IMR-90 (cell line): ENCODE measurements at places on chromosomes 2 and 18. TPM values are rescaled to one million over a fixed set of nuclear protein-coding genes. Genes with fewer than 3 reads are reported as not detected.

DNA sequence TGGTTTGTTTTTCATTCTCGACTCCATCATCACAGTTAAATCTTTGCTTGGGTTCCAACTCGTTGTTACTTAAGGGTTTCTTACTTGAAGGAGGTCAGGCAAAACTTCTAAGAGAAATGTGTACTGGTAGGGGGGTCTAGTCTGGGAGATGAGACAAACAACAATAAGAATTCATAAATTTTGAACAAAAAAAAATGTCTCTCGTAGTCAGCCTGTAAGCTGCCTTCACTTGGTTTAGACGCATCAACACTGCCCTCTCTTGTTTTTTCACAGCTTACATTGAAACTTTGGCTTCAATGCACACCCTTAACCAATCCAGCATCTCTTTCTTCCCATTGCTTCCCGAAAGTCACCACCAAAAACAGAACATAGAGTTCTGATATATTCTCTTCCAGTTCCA, 576.4 kb upstream of the PIK3C3 start:
- H3K27me3 ChIP-seq: no peaks in the 10 kb centered on the region; the same call in 1 of the 2 replicates
- no peaks in the 10 kb centered on the region for H3K4me1 ChIP-seq
- DNase-seq: peak; percentile 70
- no peak overlapping the region for H3K27ac ChIP-seq

DNA sequence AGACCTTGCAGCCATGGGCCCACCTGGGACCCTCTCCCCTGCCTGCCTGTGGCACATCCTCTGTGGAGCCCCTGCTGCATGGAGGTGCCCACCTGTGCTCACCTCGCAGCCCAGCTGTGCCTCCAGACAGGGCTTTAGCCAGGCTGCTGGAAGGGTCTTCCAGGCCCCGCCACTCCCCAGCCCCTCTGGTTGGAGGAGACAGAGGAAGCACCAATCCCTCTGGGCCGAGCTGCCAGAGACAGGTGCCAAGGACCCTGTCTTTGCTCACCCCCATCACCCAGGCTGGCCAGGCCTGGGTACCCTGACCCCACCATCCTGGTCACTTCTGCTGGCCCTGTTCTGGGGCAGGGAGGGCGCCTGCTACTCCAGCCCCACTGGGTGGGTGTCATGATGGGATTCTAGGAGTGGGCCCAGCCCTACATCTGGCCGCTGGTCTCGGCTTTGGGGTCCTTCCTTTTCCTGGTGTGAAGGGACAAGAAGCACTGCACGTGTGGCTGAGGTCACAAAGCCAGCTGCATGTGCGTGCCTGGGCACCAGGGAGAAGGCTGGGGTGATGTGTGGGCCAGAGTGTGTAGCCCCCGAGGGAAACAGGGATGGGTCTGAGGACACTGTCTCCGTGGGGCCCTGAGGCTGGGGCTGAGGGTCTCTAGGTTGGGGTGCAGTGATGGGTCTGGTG, 9.3 kb upstream of the NEU4 start:
- H3K27ac ChIP-seq: no peak overlapping the region
- no peak overlapping the region for H3K4me3 ChIP-seq
- 0 out of 2 replicates have a peak, but pooled peaks cover 3% of the 10 kb centered on the region for H3K4me1 ChIP-seq
- peaks cover 30% of the 10 kb centered on the region for H3K27me3 ChIP-seq
- DNase-seq: no peak

DNA sequence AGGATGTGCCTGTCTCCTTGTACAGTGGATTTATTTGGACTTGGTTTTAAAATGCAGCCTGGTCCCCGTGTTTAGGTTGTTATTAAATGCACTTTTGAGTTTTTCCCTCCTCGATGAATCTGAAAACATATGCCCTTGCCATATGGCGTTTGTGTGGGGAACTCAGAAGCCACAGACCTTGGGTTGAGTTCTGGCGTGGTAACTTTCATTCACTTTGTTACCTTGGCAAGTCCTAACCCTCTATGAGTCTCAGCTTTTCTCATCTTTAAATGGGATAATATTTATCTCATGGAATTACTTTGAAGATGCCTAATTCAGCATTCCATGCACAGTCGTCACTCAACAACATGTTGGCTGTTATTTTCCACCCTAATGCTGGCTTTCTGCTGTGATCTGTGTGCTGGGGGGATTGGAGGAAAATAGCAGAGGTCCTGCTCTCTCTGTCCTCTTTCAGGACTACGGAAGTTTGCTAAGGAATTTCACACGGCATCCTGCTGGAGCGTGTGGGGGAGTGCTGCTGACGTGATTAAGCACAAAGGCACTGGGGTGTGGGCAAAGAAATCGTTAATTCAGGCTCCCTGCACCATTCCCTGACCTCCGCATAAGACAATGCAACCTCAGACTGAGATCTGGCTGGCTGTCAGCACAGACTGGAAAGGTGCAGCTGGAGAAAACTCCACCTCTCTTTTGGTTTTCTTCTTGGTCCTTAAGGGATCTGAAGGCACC, 61.7 kb downstream of the LDLRAD4 start:
- DNase-seq: no peak
- H3K27ac ChIP-seq: no peak overlapping the region
- no peak overlapping the region for H3K4me3 ChIP-seq
- no peaks in the 10 kb centered on the region; the same call in none of the 2 replicates for H3K27me3 ChIP-seq

DNA sequence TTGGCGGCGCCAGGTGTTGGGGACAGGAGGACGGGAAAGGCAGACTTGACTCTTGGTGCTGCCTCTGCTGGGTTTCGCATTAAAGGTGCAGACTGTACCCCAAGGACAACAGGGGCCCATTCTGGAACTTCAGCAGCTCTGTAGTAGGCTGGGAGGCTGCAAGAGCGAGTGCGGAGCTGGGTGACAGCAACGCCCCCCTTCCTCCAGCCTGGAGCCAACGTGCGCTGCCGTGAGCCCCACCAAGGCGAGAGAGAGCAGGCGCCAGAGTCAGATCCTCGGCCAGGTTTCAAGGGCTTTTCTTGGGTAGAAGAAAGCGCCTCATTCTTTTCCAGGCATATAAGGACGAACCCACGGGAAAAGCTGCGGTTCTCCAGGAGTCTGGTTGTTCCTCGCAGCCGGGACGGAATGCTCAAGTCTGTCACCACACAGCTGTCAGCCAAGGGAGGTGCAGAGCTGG, 1.9 kb downstream of the DOK6 start:
- H3K4me1 ChIP-seq: no peaks in the 10 kb centered on the region
- H3K27me3 ChIP-seq: peaks cover 10% of the 10 kb centered on the region

ASAP2 gene
- total RNA-seq: 19.7 and 26.9 TPM in 2 replicates

GRCh38 chr18:24992491-24992890, 359.5 kb downstream of the ZNF521 start:
- H3K27ac ChIP-seq: no peak overlapping the region
- H3K4me1 ChIP-seq: peaks cover 11% of the 10 kb centered on the region
- peak; percentile 55 for DNase-seq
- H3K4me3 ChIP-seq: no peak overlapping the region
- H3K27me3 ChIP-seq: no peaks in the 10 kb centered on the region

GRCh38 chr18:9017905-9018227, 84.6 kb upstream of the NDUFV2 start:
- H3K4me1 ChIP-seq: peaks cover 17% of the 10 kb centered on the region
- no peaks in the 10 kb centered on the region for H3K27me3 ChIP-seq
- H3K4me3 ChIP-seq: no peak overlapping the region
- no peaks in the 10 kb centered on the region for H3K36me3 ChIP-seq
- H3K27ac ChIP-seq: peak overlapping the region; percentile 84
- DNase-seq: peak; percentile 81

DNA sequence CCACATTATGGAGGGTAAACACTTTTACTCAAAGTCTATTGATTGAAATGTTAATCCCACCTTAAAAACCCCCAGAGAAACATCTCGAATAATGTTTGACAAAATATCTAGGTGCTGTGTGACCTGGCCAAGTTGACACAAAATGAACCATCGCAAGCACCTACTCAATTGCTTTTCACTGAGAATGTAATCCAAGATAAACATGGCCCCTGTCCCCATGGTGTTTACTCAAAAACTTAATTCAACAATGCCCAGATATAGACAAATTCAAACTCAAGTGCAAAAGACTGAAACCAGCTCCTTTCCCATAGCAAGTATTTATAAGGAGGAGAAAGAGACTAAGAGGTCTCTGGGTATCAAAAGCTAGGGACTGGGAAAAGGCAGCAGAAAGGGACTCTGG, 15.0 kb upstream of the ACMSD start:
- no peaks in the 10 kb centered on the region for H3K27me3 ChIP-seq
- no peaks in the 10 kb centered on the region for H3K4me1 ChIP-seq
- H3K36me3 ChIP-seq: no peaks in the 10 kb centered on the region
- H3K4me3 ChIP-seq: no peak overlapping the region

- 0 out of 2 replicates have a peak, but pooled peaks cover 3% of the 10 kb centered on the region for H3K4me1 ChIP-seq
- DNase-seq: no peak
- H3K36me3 ChIP-seq: no peaks in the 10 kb centered on the region
- no peaks in the 10 kb centered on the region for H3K27me3 ChIP-seq
Measured at GRCh38 chr2:8996006-8996405, 7.5 kb downstream of the MBOAT2 start.

C2orf80 gene
- not detected in 2 replicates for total RNA-seq

- DNase-seq: no peak
- no peaks in the 10 kb centered on the region for H3K27me3 ChIP-seq
- no peak overlapping the region for H3K27ac ChIP-seq
- no peaks in the 10 kb centered on the region for H3K4me1 ChIP-seq
- H3K36me3 ChIP-seq: no peaks in the 10 kb centered on the region
Measured at GRCh38 chr2:149364839-149365238, 34.5 kb downstream of the LYPD6 start.

DNA sequence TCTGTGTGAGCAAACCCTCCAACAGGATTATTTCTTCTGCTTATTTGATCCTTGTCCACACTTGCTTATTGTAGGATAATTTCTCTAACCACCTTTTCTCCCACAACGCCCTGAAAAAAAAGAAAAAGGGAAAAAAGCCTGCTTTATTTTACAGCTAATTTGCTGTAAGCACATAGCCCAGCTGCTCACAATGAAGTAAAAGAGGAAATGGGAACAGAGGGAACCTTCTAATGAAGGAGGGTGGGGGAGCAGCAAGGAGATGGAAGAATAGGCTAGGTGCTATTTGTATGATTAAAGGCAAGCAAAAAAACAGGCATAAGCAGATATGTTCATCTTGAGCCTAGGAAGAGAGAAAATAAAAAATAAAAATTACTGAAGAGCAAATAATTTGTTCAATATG, 331.6 kb downstream of the TXNL1 start:
- no peaks in the 10 kb centered on the region; the same call in 1 of the 2 replicates for H3K4me1 ChIP-seq
- no peaks in the 10 kb centered on the region for H3K36me3 ChIP-seq
- H3K4me3 ChIP-seq: no peak overlapping the region

DNA sequence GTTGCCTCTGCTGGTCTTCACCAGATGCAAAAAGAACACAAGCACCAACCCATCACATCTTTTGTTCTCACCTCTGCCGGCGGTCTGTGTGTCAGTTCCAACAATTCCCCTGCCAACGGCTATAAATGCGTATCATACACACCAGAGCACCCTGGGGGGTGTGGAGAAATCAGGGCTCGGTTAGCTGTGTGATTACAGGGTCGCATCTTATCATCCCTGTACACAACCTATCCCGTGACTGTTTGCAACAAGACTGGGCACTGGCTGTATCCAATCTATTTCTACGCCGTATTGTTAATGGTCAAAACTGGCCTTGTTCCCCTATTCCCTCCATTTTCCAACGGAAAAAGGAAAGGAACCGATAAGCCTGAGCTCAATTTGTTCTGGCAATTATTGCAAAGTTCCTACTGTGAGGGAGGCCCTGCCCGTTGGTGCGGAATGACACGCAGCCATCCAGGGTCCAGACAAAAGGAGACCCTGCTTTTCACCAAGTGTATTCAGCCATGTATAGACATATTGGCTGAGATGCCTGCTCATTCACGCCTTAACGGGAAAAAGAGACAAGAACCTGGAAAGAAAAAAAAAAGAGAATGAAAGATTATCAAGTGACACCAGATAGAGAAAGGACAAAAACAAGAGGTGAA, 136.9 kb downstream of the CDH20 start:
- no peaks in the 10 kb centered on the region for H3K4me1 ChIP-seq
- H3K4me3 ChIP-seq: no peak overlapping the region
- H3K27ac ChIP-seq: no peak overlapping the region
- no peaks in the 10 kb centered on the region for H3K36me3 ChIP-seq
- no peak for DNase-seq

GRCh38 chr18:62206593-62206992, 19.5 kb downstream of the RELCH start:
- no peak overlapping the region for H3K4me3 ChIP-seq
- no peak for DNase-seq
- no peak overlapping the region for H3K27ac ChIP-seq

- DNase-seq: no peak
- H3K4me1 ChIP-seq: no peaks in the 10 kb centered on the region
- no peak overlapping the region for H3K27ac ChIP-seq
- H3K4me3 ChIP-seq: no peak overlapping the region
- H3K27me3 ChIP-seq: no peaks in the 10 kb centered on the region
Measured at GRCh38 chr2:21256006-21256405, 132.2 kb downstream of the TDRD15 start.

MYO3B gene
- not detected in 2 replicates for total RNA-seq

DNA sequence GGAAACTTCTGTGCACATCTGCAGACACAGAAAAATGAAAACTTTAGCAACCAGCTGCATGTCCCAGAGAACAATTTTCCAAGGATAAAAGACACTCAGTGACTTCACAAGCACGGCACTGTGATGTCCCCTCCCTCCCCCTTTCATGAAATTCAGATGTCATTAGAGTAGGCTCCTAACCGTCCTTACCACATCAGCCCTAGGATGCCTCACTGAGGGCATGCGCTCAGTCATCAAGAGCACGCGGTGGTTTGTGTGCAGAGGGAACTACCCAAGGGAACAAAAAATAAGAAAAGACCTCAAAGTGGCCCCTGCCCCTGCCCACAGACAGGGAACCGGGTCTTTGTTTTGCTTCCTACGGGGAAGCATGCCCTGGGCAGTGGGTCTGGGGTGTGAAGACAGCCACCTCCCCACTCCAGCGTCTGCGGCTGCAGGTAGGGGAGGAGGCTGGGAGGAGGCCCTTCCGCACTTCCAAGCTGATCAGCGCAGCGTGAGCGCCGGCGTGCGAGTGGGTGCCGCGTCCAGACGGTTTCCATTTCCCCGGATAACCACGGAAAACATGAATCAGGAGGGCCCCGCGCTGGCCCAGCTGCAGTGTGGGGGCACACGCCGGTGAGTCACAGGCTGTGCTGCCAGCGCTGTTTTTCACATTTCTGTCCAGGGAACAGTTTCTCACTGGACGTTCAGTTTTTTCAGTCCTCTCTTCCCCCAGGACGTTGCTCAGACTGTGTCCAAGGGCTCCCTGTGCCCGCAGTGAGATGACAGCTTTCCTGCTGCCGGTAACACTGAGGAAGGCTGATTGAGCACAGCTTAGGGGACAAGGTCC, 70.6 kb downstream of the COPS8 start:
- peaks cover 25% of the 10 kb centered on the region for H3K4me1 ChIP-seq
- H3K27me3 ChIP-seq: no peaks in the 10 kb centered on the region
- no peak overlapping the region for H3K4me3 ChIP-seq
- peak; percentile 93 for DNase-seq
- H3K36me3 ChIP-seq: no peaks in the 10 kb centered on the region

SULT1C4 gene
- 0.36 and 0.56 TPM in 2 replicates for total RNA-seq

DNA sequence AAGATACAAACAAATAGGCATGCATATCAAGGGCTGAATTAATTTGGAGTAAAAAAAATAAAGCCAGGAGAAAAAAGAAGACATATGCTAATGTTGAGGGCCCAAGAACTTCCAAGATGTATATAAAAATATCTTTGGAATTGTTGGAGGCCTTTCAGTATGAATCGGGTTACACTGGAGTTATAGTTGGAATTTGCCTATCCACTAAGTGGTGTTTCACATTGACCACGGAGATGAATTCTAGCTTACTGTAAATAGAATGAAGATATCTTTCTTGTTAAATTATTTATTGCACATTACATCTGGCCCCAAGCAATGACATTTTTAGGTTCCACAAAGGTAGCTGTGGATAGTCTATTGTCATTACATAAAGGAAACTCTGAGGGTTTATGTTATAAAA, 38.5 kb upstream of the TRIB2 start:
- DNase-seq: peak; percentile 12
- H3K27me3 ChIP-seq: no peaks in the 10 kb centered on the region
- no peaks in the 10 kb centered on the region for H3K36me3 ChIP-seq
- no peak overlapping the region for H3K27ac ChIP-seq
